ENCODE measurements at places on chromosomes 6 and 20. TPM values are rescaled to one million over a fixed set of nuclear protein-coding genes. Genes with fewer than 3 reads are reported as not detected.

APCDD1L gene
- not detected for total RNA-seq

DNA sequence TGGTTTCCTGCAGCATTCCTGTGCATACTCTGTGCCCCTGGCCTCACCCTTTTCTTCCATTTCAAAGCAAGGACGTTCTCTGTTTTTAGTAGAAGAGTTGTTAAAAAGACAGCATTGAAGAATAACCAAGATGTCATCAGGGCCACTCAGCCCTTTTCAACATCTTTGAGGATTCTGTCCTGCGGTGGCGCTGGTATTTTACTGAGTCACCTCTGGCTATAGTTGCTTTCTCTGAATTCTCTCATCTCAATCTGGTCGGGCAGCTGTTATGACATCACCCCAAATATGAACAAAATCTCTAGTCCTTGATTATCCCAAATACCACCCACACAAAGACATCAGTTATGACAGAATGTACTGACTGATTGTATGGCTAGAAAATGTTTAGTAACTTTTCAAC lies 204.2 kb downstream of the GRIK2 start:
- DNase-seq: no peak
- no peak overlapping the region for H3K4me3 ChIP-seq
- no peaks in the 10 kb centered on the region for H3K36me3 ChIP-seq
- no peaks in the 10 kb centered on the region for H3K27me3 ChIP-seq
- H3K27ac ChIP-seq: no peak overlapping the region
- H3K4me1 ChIP-seq: no peaks in the 10 kb centered on the region

DNA sequence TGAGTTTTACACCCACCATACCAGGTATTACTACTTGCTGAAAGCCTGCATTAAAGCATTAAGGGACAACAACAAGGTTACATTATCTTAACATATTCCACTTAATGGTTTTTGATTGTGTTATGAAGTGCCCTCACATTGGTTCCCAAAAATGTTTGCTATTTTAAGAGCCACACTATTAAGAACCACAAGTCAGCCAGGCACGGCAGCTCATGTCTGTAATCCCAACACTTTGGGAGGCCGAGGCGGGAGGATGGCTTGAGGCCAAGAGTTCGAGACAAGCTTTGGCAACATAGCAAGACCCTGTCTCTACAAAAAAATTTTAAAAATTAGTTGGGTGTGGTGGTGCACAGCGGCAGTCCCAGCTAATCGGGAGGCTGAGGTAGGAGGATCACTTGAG lies 28.2 kb downstream of the ATXN1 start:
- no peaks in the 10 kb centered on the region for H3K36me3 ChIP-seq
- H3K27ac ChIP-seq: no peak overlapping the region
- no peak overlapping the region for H3K4me3 ChIP-seq
- H3K27me3 ChIP-seq: no peaks in the 10 kb centered on the region
- no peak for DNase-seq

- H3K4me1 ChIP-seq: peaks cover 33% of the 10 kb centered on the region
- H3K27ac ChIP-seq: no peak overlapping the region
- H3K36me3 ChIP-seq: no peaks in the 10 kb centered on the region
- no peak for DNase-seq
Measured at GRCh38 chr6:33589731-33590530, 9.9 kb upstream of the BAK1 start.

DNA sequence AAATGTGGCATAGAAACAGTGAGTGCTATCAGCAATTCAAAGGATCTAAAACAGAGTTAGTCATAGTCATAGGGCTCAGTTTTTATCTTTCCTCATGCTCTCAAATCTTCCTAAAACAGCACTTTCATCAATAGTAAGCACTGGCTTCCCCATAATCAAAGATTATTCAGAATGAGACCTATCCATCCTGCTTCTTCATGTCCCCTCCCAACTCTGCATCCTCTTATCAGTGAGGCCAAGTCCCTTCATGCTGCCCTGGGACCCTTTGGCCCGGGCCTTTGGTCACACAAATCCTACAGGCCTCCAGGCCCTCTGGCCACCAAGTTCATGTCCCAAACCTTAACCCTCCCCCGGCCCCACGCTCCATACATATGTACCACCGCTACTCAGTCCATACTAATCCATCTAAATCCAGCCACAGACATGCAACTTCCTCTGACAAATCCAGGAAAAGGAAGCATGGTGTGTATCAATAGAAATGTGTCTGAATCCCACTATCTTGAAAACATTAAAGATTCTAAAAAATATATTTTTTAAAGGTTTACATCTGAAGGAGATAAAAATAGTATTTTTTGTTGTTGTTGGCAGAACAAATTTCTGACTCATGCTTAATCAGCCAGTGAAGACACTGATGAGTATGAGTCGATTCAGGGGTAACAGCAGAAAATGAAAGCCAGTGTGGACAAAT lies 143.5 kb downstream of the PDE7B start:
- no peaks in the 10 kb centered on the region for H3K27me3 ChIP-seq
- no peaks in the 10 kb centered on the region for H3K36me3 ChIP-seq
- H3K4me1 ChIP-seq: no peaks in the 10 kb centered on the region
- H3K27ac ChIP-seq: no peak overlapping the region
- no peak for DNase-seq

HLA-DQA2 gene
- not detected for total RNA-seq

DNA sequence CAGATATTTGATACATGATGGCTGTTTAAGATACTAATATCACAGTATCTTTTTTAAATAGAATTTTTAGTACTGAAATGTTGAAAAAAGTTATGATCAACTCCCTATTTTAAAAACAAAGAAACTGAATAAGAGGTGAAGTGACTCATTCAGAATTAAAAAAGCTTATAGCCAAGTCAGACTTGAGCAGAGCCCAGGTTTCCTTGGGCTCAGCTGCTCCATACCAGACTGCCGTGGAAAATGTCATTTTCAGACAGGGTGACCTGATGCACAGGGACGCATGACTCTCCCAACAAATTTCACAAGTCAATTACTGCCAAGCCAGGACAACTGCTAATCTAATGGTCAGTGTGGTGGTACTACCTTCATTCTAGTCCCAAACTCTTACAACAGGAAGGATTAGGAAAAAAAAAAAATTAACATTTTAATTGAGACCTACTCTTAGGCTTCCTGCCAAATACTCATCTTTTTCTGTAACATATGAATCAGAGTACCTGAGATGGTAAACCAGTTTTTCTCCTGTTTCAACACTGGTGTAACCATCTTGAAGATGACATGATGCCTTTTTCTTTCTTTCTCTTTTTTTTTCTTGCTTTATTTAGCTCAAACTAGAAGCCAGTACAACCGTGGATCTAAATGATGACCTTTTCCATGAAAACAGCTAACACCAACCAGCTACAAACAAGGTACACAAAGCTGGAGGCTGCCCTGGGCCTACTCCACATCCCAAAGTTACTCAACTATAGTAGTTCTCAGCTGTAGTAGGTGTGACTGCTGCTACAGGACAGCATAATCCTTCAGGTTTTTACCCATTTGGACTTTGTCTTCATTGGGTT lies 30.5 kb downstream of the SLC22A23 start:
- H3K4me3 ChIP-seq: no peak overlapping the region
- H3K4me1 ChIP-seq: no peaks in the 10 kb centered on the region
- no peaks in the 10 kb centered on the region for H3K27me3 ChIP-seq
- H3K36me3 ChIP-seq: no peaks in the 10 kb centered on the region

- H3K4me1 ChIP-seq: no peaks in the 10 kb centered on the region
- H3K27me3 ChIP-seq: no peaks in the 10 kb centered on the region
- no peak overlapping the region for H3K4me3 ChIP-seq
- H3K36me3 ChIP-seq: no peaks in the 10 kb centered on the region
- no peak overlapping the region for H3K27ac ChIP-seq
Measured at GRCh38 chr20:54497931-54498718, 22.7 kb downstream of the DOK5 start.

DNA sequence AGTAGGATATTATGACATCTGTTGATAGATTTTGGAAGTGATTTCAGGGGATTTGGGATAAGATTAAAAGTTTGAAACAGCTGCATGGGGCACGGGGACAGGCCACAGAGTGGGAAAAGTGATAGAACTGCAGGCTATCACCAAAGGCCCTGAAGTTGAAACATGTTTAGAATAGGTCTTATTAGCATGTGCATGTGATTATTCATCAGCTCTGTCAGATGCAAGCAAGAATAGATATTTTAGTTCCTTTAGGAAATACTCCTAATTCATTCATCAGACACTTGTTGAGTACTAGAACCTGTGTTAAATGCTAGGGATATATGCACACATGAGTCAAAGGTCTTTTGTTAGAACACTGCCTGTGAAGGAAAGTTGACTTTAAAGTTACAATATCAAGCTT lies 261.2 kb upstream of the MAN1A1 start:
- no peaks in the 10 kb centered on the region for H3K36me3 ChIP-seq
- no peaks in the 10 kb centered on the region for H3K27me3 ChIP-seq
- H3K4me3 ChIP-seq: no peak overlapping the region

- no peaks in the 10 kb centered on the region for H3K27me3 ChIP-seq
- H3K4me3 ChIP-seq: no peak overlapping the region
- H3K4me1 ChIP-seq: no peaks in the 10 kb centered on the region
- no peak overlapping the region for H3K27ac ChIP-seq
- no peak for DNase-seq
Measured at GRCh38 chr6:2818593-2818992, 23.1 kb downstream of the SERPINB1 start.

DNA sequence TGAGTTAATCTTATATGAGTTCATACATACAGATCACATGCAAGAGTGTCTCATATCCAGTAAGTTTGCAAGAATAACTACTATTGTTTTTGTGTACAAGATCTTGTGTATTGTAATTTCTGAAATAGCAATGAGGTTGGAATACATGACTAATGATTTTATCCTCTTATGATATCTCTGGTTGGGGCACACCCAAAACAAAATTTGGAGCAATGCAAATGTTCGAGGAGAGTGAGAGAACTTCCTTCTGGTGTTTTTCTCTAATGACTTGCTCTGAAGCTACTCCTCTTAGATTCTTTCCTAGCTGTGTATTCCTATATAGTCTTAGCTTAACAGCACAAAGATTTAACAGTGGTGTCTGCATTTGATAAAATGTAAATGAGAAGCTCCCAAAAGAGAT lies 252.5 kb downstream of the LAMA2 start:
- no peaks in the 10 kb centered on the region for H3K4me1 ChIP-seq
- no peak overlapping the region for H3K4me3 ChIP-seq
- no peaks in the 10 kb centered on the region for H3K36me3 ChIP-seq
- H3K27me3 ChIP-seq: no peaks in the 10 kb centered on the region

GRCh38 chr20:5614506-5614905 lies 135.7 kb upstream of the SHLD1 start:
- no peaks in the 10 kb centered on the region for H3K36me3 ChIP-seq
- H3K27ac ChIP-seq: no peak overlapping the region
- no peak overlapping the region for H3K4me3 ChIP-seq

DNA sequence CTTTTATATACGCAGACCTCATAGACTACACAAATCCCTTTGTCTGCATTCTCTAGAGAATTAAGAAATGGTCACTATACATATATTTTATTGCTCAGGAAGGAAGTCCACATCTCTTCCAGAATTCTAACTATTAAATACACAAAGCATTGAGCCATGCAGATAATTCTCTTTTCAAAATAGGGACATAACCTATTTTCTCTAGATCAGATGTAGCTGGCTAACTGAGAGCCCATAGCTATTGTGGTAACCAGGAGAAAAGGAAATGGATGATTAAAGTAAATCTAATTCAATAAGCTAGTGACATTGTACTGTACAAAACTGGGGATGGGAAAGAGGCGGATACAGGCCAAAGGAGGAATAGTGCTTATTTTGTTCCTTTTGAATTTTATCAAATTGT lies 137.2 kb downstream of the BACH2 start:
- H3K4me3 ChIP-seq: no peak overlapping the region
- no peaks in the 10 kb centered on the region for H3K36me3 ChIP-seq
- H3K27me3 ChIP-seq: no peaks in the 10 kb centered on the region
- H3K27ac ChIP-seq: no peak overlapping the region
- no peak for DNase-seq

DNA sequence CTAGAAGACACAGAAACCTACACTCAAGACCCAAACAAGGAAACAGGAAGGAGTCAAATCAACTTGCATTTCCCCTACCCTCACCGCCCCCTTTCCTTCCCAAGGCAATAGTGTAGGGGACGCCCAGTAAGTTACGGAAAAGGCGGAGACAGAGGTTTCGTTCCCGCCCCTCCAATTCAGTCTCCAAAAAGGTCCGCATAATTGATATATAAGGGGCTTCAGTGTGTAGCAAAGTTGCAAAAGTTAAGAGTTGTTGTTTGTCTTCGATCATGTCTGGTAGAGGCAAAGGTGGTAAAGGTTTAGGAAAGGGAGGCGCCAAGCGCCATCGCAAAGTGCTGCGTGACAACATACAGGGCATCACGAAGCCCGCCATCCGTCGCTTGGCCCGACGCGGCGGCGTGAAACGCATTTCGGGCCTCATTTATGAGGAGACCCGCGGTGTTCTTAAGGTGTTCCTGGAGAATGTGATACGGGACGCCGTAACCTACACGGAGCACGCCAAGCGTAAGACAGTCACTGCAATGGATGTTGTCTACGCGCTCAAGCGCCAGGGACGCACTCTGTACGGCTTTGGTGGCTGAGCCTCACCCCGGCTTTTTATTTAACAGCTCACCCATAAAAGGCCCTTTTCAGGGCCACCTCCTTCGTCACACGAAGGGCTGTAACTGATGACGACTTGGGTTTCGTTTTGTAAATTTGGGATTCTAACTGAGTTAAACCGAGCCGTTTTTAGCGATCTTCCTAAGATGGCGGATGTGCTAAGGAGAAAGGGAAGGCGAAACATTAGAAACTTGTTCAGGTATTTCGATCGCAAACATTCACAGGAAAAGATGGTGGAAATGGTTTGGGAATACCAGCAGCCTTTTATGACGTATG lies 124.6 kb upstream of the BTN3A2 start:
- H3K27ac ChIP-seq: peak overlapping the region; percentile 95
- peak; percentile 88 for DNase-seq
- peak overlapping the region; percentile 65 for H3K4me3 ChIP-seq
- no peaks in the 10 kb centered on the region for H3K36me3 ChIP-seq
- H3K4me1 ChIP-seq: peaks cover 20% of the 10 kb centered on the region

DNA sequence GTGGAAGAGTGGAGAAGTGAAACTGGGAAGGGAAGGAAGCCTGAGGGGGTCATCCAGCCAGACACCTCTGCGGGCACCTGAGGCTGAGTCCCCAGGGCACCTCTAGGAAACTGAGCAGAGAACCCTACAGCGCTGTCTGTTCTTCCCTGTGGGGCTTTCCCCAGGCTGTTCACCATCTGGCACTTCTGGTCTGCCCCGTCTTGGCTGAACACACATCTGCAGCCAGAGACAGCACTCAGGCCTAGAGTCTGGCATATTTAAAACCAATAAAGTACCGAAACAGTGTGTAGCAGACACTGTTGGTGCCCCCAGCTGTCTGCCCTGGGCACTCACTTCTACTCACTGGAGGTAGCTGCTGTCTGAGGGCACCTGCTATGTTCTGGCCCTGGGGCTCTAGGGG lies 9.4 kb upstream of the ARFGEF2 start:
- H3K4me1 ChIP-seq: peaks cover 31% of the 10 kb centered on the region
- no peak for DNase-seq
- no peaks in the 10 kb centered on the region for H3K36me3 ChIP-seq

DNA sequence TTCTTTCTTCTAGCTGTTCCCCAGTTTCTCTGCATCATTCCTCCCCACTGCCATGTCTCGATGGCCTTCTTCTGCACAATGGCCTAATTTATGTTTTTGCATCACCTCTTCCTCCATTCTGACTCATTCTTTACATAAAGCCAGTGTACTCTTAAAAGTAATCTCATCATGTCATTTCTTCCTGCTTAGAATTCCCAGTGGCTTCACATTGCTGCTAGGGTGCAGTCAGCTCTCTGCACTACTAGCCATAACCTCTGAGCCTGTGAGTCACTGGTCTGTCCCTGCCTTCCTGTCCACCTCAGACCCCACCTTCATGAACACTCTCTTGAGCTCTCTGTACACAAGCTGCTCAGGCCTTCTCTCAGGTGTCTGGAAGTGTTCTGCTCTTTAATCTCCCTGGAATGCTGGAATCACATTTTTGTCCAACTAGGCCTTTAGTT lies 24.1 kb upstream of the TRIM27 start:
- H3K4me1 ChIP-seq: peaks cover 13% of the 10 kb centered on the region
- H3K36me3 ChIP-seq: no peaks in the 10 kb centered on the region
- DNase-seq: no peak
- no peak overlapping the region for H3K4me3 ChIP-seq
